ENCODE measurements at places on chromosomes 5 and 9. TPM values are rescaled to one million over a fixed set of nuclear protein-coding genes. Genes with fewer than 3 reads are reported as not detected.

DNA sequence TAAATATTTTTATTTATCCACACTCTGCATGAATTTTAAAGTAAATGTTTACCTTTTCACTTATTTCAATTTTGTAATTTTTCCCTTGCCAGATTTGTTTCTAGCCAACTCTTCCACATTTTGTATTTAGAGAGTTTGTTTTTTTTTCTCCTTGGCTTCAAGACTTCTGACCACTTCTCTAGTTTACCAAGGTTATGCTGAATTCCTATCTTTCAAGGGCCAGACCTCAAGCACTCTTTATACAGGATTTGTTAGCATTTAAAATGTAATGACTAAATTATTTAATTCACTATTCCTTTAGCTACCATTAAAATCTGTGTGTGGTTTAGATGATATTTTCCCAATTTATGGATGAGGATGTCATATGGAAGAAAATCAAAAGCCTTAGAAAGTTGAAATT, 42.5 kb downstream of the MEF2C start:
- no peak for DNase-seq

- no peak for DNase-seq
Measured at GRCh38 chr5:139251281-139251687, 42.3 kb upstream of the MATR3 start.

DNA sequence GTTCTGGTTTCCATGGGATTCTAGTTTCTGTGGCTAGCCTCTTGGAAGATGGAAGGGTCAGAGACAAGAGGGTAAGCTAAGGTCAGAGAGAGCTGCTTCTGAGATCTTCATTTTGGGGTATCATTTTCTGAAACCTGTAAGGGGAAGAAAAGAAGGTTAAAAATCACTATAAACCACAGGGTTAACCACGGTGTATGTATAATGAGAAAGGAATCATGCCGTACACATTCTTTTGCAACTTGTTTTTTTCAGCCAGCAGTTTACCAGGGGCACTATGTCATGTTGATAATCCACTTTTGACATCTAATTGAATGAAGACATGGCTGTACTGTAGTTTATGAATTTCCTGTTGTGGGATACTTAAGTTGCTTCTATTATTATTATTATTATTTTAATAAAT, 164.4 kb downstream of the FOCAD start:
- no peak for DNase-seq

- no peak for DNase-seq
Measured at GRCh38 chr9:78682216-78682615, 385.3 kb downstream of the PSAT1 start.

- DNase-seq = no peak
Measured at GRCh38 chr5:54148858-54149257, 161.5 kb downstream of the ARL15 start.

GRCh38 chr5:93117751-93118531, 463.1 kb downstream of the NR2F1-AS1 start:
- DNase-seq = no peak

DNA sequence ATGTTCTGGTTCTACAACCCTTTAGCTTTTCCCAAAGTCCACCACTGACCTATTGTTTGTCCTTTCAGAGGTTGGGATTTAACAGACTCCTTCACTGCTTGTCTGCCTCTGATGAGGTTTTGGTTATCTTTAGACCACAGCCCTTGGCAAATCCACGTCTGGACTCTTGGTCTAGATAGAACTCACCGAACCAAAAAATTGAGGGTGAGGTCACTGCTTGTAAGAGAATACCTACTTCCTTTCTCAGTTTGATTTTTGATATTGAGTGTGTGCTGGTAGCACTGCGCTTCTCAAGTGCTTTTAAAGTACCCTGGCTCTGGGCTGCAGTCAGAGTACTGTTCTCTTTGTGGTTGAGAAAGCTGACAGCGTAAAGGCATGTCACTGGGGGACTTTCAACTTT, 61.7 kb downstream of the JMY start:
- no peak for DNase-seq

Gene EGR1
- 280 TPM for total RNA-seq

Gene ZNF169
- total RNA-seq = 8.5 TPM
